Ovary (tissue), 10 donors: ENCODE measurements at places on chromosomes 12 and 14. TPM values are rescaled to one million over a fixed set of nuclear protein-coding genes. Genes with fewer than 3 reads are reported as not detected.

The SPX gene
- total RNA-seq, result 0.56 TPM

The C1QL4 gene
- total RNA-seq, result not detected

The CARMIL3 gene
- 0.08 TPM for total RNA-seq

The PROX2 gene
- not detected for total RNA-seq

- no peak overlapping the region for H3K27ac ChIP-seq
- no peaks in the 10 kb centered on the region for H3K36me3 ChIP-seq
- no peak overlapping the region for H3K4me3 ChIP-seq
- no peaks in the 10 kb centered on the region for H3K4me1 ChIP-seq
- no peaks in the 10 kb centered on the region for H3K27me3 ChIP-seq
- DNase-seq, result no peak
These were observed 98.9 kb downstream of the RIMBP2 start for GRCh38 chr12:130617219-130617618.

- H3K36me3 ChIP-seq, result no peaks in the 10 kb centered on the region
- no peak overlapping the region for H3K4me3 ChIP-seq
- no peaks in the 10 kb centered on the region for H3K4me1 ChIP-seq
- DNase-seq, result no peak
These were observed 10.6 kb upstream of the DRAM1 start for GRCh38 chr12:101866615-101867373.

DNA sequence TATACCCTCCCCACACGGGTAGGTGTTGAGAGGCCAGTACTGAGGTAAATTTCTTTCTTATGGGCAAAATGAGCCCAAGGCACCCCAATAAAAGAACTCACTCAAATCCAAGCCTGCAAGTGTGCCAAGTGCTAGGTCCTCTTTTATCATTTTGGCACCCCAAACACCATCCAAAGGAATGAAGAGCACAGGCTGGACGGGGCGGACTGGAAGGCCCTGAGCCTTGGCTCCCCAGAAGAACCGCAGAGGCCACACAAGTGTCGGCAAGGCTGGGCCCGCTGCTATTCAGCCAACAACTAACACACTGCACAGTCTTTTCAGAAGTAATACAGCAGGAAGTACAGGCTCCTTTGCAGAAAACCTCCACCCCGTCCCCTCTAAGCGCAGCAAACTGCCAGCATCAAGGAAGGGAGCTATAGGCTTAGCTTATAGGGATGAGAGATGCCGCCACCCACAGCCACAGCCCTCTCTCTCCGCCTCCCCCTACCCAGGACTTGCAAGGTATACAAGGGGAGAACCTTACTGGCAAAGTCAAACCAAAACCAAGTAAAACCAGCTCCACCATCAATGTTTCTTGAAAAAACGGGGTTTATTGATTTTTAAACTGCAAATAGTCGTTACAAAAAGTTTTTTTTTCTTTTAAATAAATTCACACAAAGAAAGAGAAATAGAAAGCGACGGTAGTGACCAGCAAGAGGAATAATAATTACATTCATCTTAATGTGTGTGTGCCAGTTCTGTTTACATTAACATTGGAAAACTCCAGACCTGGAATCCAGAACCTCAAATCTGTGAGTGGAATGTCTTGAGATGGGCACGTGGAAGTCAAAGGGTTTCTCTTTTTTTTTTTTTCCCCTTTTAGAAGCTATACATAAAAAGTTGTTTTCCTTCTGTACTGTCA lies 5.5 kb downstream of the ZFP36L1 start:
- peak overlapping the region; percentile 100 for H3K27ac ChIP-seq
- H3K4me1 ChIP-seq, result peaks cover 14% of the 10 kb centered on the region
- DNase-seq, result peak; percentile 61
- H3K27me3 ChIP-seq, result no peaks in the 10 kb centered on the region

DNA sequence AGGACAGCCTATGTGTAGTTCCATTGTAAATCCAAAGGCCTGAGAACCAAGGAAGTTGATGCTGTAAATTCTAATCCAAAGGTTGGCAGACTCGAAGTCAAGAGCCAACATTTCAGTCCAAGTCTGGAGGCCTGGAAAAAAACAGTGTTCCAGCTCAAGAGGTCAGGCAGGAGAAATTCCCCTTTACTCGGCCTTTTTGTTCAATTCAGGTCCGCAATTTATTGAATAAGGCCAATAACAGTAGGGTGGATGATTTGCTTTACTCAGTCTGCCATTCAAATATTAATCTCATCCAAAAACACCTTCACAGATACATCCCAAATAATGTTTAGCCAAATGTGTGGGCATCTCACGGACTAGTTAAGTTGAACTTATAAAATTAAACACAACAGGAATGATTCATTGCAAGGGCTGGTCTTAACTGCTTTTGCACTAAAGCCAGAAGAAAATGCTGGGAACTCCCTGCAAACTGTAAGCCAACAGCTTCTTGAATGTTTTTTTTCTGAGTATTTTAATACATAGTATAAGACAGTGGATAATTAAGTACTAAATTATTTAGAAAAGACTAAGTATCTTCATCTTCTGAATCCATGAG lies 197.4 kb upstream of the GARIN6 start:
- no peak overlapping the region for H3K4me3 ChIP-seq
- H3K27ac ChIP-seq, result no peak overlapping the region
- H3K36me3 ChIP-seq, result no peaks in the 10 kb centered on the region
- H3K27me3 ChIP-seq, result no peaks in the 10 kb centered on the region
- no peaks in the 10 kb centered on the region for H3K4me1 ChIP-seq

- H3K4me1 ChIP-seq, result no peaks in the 10 kb centered on the region
- no peaks in the 10 kb centered on the region for H3K36me3 ChIP-seq
- H3K27ac ChIP-seq, result no peak overlapping the region
- no peak for DNase-seq
These were observed 1419.4 kb downstream of the FSCB start for GRCh38 chr14:43087666-43088065.

GRCh38 chr12:68976395-68976841 lies 43.4 kb upstream of the CPM start:
- H3K27ac ChIP-seq, result no peak overlapping the region
- H3K27me3 ChIP-seq, result no peaks in the 10 kb centered on the region
- no peaks in the 10 kb centered on the region for H3K36me3 ChIP-seq
- H3K4me3 ChIP-seq, result no peak overlapping the region
- peaks cover 2% of the 10 kb centered on the region for H3K4me1 ChIP-seq

DNA sequence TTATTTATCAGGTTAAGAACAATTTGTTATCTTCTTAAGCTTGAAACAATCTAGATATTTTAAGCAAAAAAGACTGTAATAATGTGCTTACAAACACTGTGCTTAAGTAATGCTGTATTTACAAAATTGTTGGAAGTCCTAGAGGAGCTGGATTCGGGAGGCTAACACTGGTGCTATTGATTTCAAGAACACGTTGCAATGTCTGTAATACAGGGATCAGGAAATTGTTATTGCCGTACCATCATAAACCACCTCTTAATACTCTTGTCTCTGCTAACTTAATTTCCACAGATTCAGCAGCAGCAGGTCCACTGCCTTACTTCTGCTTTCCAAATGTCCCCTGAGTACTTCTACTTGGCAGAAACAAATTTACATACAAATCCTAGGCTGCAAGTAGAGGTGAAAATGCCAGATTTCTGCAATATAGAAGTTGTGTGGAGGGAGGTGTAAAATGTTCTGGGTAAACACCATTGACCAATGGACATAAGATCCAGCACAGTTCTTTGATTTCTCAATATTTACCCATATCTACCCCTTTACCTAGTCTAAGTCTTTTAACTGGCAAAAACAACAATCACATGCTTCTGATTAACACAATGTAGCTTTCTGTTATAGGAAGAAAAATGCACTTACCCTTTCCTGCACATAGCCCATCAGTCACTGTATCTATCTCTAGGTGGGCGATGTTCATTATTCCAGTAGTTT lies 663.4 kb downstream of the TMTC2 start:
- no peaks in the 10 kb centered on the region for H3K4me1 ChIP-seq
- no peak overlapping the region for H3K4me3 ChIP-seq
- H3K27ac ChIP-seq, result no peak overlapping the region
- DNase-seq, result no peak

DNA sequence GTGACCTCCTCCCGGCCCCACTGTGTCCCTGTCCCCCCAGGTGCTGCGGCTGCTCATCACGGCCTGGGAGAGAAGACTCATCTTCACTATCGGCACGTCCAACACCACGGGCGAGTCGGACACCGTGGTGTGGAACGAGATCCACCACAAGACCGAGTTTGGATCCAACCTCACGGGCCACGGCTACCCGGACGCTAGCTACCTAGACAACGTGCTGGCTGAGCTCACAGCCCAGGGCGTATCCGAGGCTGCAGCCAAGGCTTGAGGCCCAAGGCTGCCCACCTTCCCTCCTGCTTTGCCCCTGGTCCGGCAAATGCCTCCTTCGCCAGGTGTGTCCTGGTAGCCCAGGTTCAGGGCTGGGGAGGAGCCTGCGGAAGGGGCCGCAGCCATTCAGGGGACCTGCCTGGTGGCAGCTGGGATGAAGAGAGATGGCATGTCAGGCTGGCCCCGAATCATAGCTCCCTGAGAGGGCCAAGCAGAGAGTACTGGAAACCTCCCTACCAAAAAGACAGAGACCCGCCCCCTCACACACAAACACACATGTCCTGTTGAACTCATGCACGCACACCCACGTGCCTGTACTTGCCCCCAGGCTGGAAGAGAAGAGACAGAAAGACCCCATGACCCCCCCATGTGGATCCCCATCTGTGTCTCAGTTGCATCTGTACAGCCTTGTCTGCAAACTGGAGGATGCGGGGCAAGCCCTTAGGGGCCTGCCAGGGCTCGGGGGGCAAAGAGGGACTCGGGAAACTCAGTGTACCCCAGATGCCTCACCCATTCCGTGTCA lies 38.7 kb downstream of the RASAL1 start:
- H3K4me3 ChIP-seq, result no peak overlapping the region
- H3K27ac ChIP-seq, result no peak overlapping the region
- H3K4me1 ChIP-seq, result peaks cover 1% of the 10 kb centered on the region

GRCh38 chr14:77347751-77348150 lies 26.9 kb downstream of the GSTZ1 start:
- no peaks in the 10 kb centered on the region for H3K27me3 ChIP-seq
- H3K27ac ChIP-seq, result no peak overlapping the region
- H3K36me3 ChIP-seq, result no peaks in the 10 kb centered on the region
- no peaks in the 10 kb centered on the region for H3K4me1 ChIP-seq
- no peak for DNase-seq

- DNase-seq, result no peak
- H3K4me1 ChIP-seq, result peaks cover 5% of the 10 kb centered on the region
- H3K36me3 ChIP-seq, result no peaks in the 10 kb centered on the region
- no peak overlapping the region for H3K27ac ChIP-seq
- no peaks in the 10 kb centered on the region for H3K27me3 ChIP-seq
These were observed 3.0 kb downstream of the ERBB3 start for GRCh38 chr12:56082967-56083366.

DNA sequence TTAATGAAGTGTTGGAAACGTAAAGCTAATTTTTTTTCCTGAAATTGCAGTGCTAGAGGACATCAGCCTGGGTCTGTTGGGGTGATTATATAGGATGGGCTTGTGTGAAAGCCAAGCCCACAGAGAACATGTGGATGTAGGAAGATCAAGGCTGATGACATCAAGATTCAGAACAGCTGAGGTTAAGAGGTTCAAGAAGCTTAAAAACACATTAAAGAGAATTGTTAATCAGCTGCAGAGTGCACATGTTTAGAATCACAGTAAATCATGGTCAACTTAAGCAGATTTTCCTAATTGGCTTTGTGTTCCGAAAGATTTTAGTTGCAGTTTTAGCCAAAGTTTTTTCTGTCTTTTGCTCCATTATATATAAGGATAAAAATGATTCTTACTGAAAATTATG lies 87.9 kb upstream of the PRICKLE1 start:
- H3K27ac ChIP-seq, result no peak overlapping the region
- H3K4me3 ChIP-seq, result no peak overlapping the region
- no peaks in the 10 kb centered on the region for H3K27me3 ChIP-seq
- H3K36me3 ChIP-seq, result no peaks in the 10 kb centered on the region
- DNase-seq, result no peak
- H3K4me1 ChIP-seq, result no peaks in the 10 kb centered on the region

GRCh38 chr12:63521706-63522105 lies 146.6 kb downstream of the DPY19L2 start:
- no peak overlapping the region for H3K27ac ChIP-seq
- no peak overlapping the region for H3K4me3 ChIP-seq
- no peaks in the 10 kb centered on the region for H3K36me3 ChIP-seq
- H3K27me3 ChIP-seq, result no peaks in the 10 kb centered on the region
- no peak for DNase-seq
